ENCODE measurements at places on chromosomes 12 and 14.

DNA sequence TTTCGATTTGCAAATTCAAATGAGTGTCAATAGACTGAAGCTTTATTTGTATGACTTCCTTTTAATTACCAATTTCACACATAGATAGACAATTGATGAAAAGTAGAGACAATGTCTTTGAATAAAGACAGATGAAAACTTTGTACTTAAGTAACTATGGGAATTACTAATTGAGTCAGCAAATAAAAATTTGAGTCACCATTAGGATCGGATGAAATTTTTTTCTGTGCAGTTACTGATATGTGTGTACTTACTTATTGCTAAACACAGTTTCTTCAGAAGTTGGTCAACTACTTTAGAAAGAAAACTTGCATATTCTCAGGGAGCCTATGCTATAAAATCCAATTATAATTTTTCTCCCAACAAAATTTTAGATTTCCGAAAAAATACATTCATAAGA, 224.9 kb upstream of the SLC16A7 start:
- DNase-seq = no peak

DNA sequence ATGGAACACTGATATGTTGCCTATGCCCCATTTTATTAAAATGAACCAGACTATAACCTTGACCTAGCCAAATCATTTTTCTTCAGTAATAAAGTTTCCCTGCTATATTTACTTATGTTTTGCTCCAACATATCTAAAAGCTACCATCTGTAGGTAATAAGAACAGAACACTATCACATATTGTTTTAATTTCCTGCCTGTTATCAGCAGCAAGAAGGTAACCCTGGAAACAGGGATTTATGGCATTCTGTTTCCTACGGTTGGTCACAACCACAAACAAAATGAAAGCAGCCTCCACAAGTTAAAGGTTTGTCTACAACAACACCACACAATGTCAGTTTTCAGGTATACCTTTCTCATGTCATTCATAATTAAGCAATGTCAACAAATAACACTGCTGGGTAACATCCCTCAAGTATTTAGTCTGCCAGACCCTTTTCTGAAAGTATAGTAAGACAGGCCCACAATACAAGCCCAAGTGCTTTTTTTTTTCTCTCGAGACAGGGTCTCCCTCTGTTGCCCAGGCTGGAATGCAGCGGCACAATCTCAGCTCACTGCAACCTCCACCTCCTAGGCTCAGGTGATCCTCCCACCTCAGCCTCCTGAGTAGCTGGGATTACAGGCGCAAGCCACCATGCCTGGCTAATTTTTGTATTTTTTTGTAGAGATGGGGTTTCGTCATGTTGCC, 25.5 kb downstream of the GCH1 start:
- no peak for DNase-seq

DNA sequence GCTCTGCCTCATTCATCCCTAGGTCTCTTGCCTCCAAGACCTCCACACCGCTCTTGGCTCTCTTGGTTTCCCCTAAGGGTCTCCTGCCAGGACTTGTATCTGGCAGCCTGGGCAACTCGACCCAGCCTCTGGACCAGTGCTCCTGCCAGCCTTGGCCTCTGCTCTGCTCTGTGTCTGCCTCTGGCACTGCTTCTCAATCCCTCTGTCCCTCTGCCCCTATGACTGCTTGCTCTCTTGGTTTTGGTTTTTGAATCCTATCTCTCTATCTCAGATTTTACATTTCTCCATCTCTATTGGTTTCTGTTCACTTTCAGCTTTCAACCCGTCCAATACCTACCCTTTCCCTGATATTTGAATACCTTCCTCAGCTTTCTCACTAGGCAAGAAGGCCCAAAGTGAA, 6.3 kb downstream of the ITGA5 start:
- no peak for DNase-seq

DNA sequence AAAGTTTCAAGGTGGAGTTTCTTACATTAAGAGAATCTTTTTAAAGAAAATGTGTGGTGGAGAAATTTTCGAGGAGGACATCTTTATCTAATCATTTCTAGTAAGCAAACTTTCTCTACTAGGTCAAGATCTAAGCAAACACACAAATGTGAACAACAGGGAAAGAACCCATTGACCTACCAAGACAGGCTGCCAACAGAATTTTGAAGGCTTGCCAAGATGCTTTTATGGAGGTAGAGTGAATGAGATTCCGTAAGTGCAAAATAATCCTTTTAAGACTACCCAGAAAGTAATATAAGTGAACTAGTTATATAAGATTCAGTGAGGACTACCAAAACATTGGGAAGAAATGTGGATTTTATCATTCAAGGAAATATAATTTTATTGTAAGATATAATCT, 357.1 kb upstream of the PDE3A start:
- DNase-seq = no peak

DNA sequence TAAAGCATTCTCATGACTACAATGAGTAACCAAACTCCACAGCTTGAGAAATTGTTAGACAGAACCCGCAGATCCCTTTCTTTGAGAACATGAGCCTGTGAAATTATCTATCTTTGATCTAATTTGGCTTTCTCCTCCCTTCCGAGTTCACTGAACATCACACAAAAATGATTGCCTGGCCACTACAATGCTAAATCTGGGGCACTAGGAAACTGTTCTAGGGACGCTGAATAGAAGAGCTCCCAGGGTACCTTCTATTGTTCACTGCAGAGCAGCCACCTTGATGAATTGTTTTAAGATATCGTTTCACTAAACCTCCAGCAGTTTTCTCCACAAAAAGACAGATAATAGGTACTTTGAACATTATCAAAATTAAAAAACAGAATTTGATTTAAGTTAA, 47.5 kb downstream of the SINHCAF start:
- DNase-seq = no peak

GRCh38 chr12:94699801-94700200, 49.4 kb upstream of the TMCC3 start:
- no peak for DNase-seq

- DNase-seq = no peak
Measured at GRCh38 chr12:106633451-106633823, 50.6 kb downstream of the RFX4 start.

DNA sequence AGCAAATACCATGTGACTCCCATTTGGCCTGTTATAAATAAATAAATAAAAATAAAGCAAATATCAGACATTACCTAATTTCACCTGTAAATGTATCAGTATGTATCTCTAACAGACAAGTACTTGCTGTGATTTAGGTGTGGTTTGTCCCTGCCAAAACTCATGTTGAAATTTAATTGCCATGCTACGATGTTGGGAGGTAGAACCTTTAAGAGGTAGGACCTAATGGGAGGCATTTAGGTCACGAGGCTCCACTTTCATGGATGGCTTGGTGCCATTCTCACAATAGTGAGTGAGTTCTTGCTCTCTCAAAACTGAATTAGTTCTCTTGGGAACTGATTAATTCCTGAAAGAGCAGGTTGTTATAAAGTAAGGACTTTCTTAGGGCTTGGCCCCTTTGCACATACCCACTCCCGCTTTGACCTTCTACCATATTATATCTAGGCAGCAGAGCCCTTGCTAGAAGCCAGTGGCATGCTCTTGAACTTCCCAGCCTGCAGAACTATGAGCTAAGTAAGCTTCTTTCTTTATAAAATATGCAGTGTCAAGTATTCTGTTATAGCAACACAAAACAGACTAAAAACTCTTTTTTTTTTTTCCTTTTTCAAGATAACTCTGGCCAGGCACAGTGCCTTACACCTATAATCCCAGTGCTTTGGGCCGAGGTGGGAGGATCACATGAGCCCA, 26.0 kb downstream of the VEZT start:
- no peak for DNase-seq

GRCh38 chr14:91606851-91607250, 96.7 kb upstream of the PPP4R3A start:
- no peak for DNase-seq

- no peak for DNase-seq
Measured at GRCh38 chr14:31619440-31619839, 58.2 kb downstream of the NUBPL start.

- no peak for DNase-seq
Measured at GRCh38 chr14:105882626-105883025, 356.2 kb downstream of the TMEM121 start.

GRCh38 chr12:46442738-46443137, 70.2 kb upstream of the SLC38A2 start:
- no peak for DNase-seq

DNA sequence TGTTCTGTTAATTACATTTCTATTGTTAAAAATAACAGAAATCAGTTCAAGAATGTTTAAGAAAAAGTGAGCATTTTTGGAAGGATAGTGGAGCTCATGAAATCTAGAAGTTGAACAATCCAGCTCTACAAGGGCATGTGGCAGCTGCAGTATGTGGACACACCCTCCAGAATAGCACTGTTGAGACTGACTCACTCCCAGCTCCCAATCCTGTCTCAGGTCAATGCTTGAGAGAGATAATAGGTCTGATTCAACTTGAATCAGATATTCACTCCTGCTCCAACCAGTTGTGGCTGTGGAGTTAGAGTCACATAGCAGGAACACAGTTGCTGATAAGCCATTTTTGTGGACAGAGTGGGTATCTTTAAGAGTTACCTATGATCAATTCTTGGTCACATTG, 113.0 kb upstream of the NTF3 start:
- DNase-seq = no peak

DNA sequence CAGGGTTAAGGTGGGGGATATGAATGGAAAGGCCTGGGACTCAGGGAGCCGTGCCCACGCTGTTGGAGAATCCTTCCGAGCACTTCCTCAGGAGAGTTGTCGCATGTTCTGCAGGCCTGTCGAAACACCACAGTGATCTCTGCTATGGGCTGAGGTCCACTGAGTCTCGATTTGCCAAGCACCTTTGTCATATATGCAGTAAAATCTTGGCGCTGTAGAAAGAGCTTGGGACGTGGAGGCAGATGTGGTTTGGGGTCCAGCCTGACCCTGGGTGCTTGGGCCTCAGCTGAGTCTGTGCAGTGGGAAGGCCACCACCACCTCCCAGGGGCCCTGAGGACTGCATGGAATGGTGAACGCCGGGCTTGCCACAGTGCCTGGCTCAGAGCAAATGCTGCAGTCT, 32.9 kb downstream of the C14orf132 start:
- no peak for DNase-seq

- DNase-seq = no peak
Measured at GRCh38 chr12:176321-177181, 37.4 kb downstream of the SLC6A12 start.

DNA sequence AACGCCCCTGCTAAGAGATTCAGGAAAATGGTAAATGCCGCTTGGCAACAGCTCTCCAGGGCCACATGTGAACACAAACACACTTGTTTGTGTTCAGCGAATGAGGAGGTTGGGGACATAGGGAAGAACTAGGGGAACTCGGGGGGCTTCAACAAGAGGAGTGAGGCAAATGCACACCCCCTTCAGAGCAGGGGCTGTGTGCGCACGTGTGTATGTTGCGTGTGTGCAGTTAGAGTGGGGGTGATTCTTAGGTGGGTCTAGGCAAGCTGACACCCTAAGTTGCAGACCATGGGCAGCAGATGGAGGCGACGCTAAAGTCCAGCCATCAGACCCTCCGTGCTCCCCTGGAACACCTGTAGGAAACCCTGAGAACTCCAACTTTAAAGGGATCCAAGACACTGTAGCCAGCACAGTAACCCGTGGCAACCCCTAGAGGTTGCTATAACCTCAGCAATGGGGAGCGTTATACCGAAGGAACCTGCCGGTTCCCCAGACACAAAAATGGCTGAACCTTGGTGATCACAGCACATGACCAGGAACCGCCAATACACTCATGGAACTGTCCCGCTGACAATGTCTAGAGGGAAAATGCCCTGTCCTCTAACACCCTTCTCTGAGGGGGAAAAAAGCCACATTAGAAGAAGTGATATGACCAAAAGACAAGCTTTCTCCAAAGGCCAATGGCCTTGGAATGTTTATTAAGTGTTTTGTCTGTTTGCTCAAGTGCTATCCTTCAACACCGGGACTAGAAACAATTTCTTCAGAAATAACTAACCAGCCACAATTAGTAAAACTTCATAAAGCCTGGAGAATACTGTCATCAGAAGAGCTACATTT, 86.5 kb upstream of the CEP83 start:
- DNase-seq = no peak

GRCh38 chr12:52519387-52519703, 849 bp downstream of the KRT5 start:
- no peak for DNase-seq

- no peak for DNase-seq
Measured at GRCh38 chr12:91370086-91370868, 187.7 kb upstream of the DCN start.

GRCh38 chr12:121182222-121182893, 27.6 kb upstream of the P2RX4 start:
- DNase-seq = no peak

- no peak for DNase-seq
Measured at GRCh38 chr12:27424631-27425230, 21.8 kb upstream of the SMCO2 start.

- DNase-seq = no peak
Measured at GRCh38 chr14:90593254-90594040, 196.6 kb downstream of the CALM1 start.

DNA sequence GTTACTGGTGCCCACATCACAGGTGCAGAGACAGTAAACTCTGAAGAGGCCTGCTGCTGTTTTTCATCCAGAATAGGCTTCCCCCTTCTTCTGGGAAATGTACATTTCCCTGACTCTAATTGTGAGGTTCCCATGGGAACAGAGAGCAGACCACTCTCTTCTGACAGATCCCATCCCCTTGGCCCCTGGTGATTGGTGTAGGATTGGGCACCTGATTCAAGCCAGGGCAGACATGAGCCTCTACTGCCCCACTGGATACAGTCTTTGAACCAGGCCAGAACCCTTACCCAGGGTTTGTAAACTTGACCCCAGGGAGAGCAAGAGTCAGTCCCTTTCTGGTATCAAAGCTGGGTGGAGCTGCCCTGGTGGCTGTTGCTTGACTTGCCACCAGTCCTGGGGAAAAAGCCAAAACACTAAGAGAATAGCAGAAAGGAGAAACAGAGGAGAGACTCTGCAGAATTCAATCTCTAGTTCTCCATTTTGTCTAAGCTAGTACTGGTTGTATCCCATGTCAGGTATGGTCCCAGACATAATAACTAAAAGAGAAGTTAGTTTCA, 14.8 kb upstream of the NFYB start:
- no peak for DNase-seq

GRCh38 chr14:71005076-71005475, 97.8 kb downstream of the PCNX1 start:
- no peak for DNase-seq

- no peak for DNase-seq
Measured at GRCh38 chr14:32590157-32590556, 261.1 kb downstream of the AKAP6 start.

DNA sequence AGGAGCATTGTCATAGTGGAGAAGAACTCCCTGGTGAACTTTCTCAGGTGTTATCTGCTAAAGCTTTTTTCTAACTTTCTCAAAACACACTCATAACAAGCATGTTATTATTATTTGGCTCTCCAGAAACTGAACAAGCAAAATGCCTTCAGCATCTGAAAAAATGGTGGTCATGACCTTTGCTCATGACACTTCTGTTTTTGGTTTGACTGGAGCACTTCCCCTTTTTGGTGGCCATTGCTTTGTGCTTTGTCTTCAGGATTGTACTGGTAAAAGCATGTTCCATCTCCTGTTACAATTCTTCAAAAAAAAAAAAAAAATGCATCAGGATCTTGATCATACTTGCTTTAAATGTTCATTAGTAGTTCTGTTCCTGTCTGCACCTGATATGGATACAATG, 1241.6 kb upstream of the USP15 start:
- DNase-seq = no peak
